ENCODE measurements at places on chromosomes 4 and X.

- DNase-seq, result no peak
These were observed 337.3 kb downstream of the CENPC start for GRCh38 chr4:67207941-67208441.

GRCh38 chrX:791479-792034 lies 161.0 kb downstream of the SHOX start:
- no peak for DNase-seq

DNA sequence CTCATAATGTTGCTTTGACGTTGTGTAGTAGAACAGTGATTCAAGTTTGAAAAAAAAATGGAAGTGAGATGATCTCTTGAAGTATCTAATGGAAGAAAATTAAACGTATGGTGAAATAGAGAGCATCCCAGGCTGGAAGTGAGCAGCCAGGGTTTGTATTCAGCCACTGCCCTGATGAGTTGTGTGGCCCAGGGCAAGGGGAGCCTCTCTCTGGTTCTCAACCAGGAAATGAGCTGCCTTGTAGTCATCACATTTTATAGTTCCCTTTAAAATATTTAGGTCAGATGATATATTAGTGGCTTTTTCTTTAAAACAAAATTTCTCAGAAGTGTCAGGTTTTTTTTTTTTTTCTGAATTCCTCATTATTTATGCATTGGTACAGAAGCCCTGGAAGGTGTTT lies 150.3 kb downstream of the GPAT3 start:
- no peak for DNase-seq

DNA sequence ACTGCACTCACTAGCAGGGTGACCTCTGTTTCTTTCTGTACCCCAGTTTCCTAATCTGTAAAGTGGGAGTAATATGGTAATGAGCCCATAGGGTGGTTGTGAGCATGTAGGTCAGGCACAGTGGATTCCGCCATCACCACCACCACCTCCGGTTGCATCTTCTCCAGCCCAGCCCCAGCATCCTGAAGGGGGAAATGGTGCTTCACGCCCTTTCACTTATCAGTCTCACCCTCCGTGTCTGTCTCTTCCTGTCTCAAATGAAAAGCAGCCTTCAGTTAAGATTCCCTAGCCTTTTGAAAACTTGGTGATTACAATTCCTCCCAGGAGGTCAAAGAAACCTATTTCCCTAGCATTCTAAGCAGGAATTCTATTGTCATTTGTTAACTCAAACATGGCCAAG lies 16.9 kb upstream of the XPNPEP2 start:
- no peak for DNase-seq

DNA sequence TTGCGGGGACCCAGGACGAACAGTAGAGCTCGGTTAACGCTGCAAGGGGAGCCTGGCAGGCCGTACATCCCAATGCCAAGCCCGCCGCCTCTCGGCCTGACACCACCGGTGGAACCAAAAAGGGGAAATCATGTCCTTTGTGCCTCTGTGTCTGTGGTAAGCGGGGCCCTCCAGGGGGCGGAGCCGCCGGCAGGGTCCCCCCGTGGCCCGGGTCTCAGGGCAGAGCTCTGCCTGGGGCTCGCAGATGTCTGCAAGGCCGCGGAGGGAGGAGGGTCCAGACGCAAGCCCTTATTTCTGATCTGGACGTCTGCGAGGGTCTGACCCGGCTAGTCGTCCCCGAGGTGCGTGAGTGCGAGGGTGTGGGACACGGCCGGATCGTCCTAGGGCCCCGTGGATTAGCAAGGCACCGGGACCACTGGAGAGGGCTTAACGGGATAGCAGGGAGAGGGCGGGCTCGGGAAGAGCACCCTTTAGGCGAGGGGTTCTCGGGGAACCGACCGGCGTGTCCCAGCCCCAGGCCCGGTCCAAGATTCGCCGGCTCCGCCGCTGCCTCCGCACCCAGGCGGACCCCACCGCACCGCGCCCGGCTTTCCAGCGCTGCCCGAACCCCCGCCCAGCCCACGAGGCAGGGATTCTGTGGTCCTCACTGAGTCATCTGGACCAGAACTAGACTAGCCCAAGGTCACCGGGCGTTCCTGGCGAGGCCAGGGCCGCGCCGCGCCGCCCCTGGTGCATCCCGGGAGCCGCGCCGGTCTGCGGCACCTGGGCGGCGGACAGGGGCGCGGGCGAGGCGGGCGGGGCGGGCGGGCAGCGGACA lies 863 bp upstream of the FAM193A start:
- peak; percentile 66 for DNase-seq

DNA sequence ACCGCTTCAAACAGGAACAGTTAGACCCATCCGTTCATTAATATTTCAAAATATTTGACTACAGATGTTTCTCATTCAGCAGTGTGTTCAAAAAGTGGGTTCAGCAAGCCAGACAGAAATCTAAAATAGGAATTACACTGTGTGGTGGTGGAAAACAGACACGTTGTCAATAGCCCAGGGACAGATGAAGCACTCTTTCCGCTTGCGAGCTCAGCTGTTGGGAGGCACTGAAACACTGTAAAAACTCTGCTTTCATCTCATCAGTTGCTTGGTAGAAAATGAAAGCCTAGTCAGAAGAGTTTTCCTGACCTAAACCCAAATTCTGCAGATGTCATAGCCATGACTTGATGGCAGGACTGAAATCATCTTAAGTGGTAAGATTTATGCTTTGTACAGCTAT lies 38.5 kb downstream of the LRP2BP start:
- DNase-seq, result peak; percentile 27

- no peak for DNase-seq
These were observed 8.7 kb downstream of the PNMA6F start for GRCh38 chrX:153312842-153313241.

DNA sequence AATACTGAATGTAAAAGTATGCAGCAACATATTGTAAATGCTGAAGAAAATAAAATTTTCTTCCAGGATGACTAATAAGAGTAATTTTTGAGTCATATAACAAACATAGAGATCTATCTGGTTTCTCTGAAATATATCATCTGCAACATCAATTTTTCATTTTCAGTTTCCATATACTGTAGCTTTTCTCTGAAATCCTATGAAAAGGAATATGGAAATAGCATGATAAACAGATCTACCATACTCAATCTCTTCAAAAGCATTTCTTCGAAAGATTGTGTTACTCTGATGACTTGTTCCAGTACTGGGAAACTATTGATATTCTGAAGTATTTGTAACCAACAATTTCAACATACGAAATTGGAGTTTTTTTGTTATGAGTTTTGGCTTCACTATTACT lies 1156.7 kb downstream of the FAM133A start:
- no peak for DNase-seq

DNA sequence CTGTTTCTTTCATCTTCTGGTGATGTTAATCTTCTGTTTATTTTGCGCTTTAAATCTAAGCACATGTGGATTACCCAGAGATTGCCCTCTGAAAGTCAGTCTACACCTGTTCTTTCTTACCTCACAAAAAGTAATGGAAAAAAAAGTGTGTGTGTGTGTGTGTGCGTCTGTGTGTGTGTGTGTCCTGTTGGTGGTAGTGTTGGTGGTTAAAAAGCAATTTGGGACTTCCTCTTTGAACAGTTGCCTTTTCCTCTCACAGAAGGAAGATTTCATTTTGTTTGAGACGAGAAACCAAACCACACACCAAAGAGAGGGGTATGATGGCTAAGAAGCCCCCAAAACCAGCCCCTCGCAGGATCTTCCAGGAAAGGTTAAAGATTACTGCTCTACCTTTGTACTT lies at the start of gene STAP1:
Gene STAP1 (plus strand): TSS at position 235 of the 400 bp plus-strand sequence. CDS start 83 bp downstream, at position 318.
- DNase-seq, result no peak

DNA sequence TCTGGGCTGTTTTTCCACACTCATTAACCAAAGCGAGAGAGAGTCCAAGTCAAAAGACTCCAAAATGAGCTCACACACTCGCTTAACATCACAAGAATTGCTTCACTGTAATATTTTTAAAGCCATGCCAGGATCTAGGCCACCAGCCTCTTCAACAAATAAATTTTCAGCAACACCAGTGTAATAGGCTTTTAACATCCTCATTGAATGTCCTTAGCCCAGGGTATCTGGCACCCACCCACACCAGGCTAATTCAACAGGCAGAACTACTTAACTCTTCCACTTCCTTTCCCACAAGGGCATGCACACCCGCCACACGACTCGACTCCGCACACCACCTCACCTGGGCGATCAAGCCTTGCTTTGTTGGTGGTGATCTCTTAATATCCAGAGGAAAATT lies 34.2 kb downstream of the FAT1 start:
- no peak for DNase-seq

DNA sequence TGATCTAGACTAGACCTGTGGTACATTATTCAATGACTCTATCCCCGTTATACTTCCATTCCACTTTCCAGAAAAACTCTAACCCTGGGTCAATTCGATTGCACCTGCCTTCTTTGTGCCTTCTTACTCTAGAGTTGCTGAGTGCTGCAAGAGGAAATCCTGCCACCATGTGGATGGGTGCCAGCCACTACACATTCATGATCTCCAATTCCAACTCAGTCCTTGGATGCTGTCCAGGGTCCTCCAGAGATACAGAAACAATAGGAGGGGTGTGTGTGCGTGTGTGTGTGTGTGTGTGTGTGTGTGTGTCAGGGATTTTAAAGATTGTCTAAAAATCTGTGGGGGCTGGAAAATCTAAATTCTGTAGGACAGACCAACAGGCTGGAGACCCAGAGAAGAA lies 42.9 kb upstream of the INTS6L start:
- DNase-seq, result peak; percentile 86

DNA sequence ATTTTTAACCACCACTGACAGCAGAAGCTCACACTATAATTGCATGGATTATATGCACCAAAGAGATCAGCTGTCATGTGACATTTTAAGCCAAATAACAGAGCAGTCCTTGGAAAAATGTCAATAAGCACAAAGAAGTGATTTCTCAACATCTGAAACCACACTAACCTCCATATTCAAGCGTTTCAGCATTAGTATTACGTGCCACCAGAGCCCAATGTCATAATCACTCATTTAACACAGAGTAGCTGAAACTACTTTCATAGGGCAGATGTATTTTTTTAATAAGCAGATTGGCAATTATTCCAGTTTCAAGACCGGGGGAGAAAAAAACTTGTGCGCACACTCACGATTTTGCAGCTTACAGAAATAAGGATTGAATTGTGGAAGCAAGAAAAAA lies 76.6 kb downstream of the SH3KBP1 start:
- peak; percentile 40 for DNase-seq

- DNase-seq, result no peak
These were observed 263.3 kb upstream of the CLNK start for GRCh38 chr4:10947898-10948297.

DNA sequence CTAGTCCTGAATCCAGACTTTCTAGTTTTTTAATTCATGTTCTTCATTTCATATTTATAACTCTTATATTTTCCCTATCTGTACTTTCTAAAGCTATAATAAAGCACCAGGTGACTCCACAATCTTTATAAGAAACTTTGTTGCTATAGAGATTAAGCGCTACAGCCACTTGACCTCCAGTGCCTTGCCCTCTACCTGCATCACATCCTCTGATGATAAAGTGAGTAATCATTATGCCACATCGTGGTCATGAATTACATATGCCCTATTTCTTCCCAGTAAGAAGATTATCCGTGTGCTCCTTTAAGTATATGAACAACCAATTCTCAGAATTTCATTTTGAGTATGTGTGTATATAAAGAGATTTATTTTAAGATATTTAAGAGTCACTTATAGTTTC lies 6.8 kb upstream of the DYNLT3 start:
- DNase-seq, result no peak

DNA sequence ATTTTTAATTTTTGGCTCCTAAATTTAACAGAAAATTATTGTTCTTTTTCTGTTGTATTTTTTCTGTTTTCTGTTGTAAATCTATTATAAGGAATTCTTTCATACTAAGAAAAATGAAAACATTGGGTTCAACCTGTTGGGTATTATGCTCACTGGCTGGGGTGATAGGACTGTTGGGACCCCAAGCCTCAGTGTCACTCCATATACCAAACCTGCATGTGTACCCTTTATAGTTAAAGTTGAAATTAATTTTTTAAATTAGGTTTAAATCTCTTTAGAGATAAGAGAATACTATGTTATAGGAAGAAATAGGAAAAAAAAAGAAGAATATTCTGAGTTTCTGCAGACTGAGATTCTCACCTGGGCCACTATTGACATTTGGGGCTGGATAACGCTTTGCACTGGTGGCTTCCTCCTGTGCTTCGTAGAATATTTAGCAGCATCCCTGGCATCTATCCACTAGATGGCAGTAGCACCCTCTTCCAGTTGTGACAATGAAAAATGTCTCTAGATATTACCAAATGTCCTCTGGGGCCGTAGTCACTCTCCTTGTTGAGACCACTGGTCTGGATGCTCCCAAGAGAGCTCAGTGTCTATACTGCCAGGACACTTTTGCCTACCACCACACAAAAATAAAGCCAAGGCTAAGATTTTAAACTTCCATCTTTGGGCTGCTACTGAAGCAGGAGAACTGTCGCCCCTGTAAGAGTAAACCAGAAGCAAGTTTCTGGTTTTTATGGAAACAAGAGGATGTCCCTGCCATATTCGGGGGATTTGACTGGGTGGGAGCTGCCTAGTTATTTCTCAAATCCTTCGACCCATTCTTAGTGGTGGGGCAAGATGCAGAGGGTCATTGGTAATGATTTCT lies 22.4 kb upstream of the CLTRN start:
- DNase-seq, result peak; percentile 73

DNA sequence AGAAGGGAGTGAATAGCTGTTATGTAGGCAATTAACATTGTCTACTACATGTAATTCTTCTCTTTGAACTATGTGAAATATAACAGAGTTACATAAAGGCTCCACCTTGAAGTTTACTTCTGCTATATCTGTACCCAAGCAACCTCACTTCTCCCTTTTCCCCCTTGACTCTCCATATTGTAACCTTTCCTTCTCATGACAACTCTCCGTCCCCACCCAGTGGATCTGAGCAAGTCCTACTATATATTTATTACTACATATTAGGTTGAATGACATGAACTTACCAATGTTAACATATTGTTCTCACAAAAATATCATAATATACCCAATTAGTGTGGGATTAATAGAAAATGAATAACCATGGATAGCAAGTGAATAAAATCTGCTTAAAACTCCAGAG lies 93.2 kb upstream of the ATP8A1 start:
- DNase-seq, result peak; percentile 31

- DNase-seq, result no peak
These were observed 610.5 kb upstream of the TECRL start for GRCh38 chr4:65019775-65020174.

- DNase-seq, result no peak
These were observed 168.3 kb downstream of the TMA16 start for GRCh38 chr4:163662768-163663167.

GRCh38 chr4:84220990-84221389 lies 278.1 kb downstream of the NKX6-1 start:
- DNase-seq, result no peak

- DNase-seq, result no peak
These were observed 176.9 kb downstream of the AASDH start for GRCh38 chr4:56210397-56210796.

- peak; percentile 92 for DNase-seq
These were observed 28.7 kb upstream of the STOX2 start for GRCh38 chr4:183876268-183876934.

GRCh38 chr4:54091637-54092404 lies 8.1 kb upstream of the GSX2 start:
- DNase-seq, result peak; percentile 80

All from tongue (tissue), 3 donors.